Activated CD4-positive, alpha-beta T cell treated with anti-CD3 and anti-CD28 coated beads, Interleukin-2, amount 50 U/mL, for 4 hours (primary cell): ENCODE measurements at places on chromosomes 1 and 21.

DNA sequence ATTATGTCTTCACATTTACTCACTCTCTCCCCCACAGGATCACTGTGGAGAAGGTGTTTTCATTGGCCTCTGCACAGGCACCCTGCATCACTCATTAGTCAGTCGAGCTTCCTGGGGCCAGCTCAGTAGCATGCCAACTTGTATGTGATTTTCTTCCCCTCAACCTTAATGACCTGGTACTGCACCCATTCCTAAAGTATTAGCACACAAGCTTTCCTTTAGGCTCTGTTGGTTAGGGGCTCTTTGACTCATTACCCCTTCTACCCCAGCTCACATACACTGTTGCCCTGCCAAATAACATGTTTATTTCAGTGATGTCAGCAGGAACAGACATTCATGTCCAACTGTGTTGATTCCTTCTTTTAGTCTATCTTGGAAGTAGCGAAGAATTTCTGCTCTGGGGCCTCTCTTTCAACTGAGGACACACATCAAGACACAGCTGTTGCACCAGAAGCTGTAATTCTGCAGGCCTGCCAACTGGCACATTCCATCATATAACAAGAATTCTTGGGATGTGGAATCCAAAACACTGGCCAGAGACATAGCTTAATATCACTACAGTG is 603.5 kb upstream of the ADAMTS5 start:
- no peak for DNase-seq

- no peak for DNase-seq
Measured at GRCh38 chr1:245378311-245378722, 223.5 kb downstream of the KIF26B start.

- DNase-seq: no peak
Measured at GRCh38 chr1:61612602-61613001, 112.3 kb downstream of the TM2D1 start.

- no peak for DNase-seq
Measured at GRCh38 chr1:224317383-224318045, 12.5 kb downstream of the NVL start.

GRCh38 chr1:81435175-81435574 is 365.6 kb upstream of the ADGRL2 start:
- no peak for DNase-seq
